ENCODE measurements at places on chromosomes 4 and X. TPM values are rescaled to one million over a fixed set of nuclear protein-coding genes. Genes with fewer than 3 reads are reported as not detected.

GRCh38 chr4:64784125-64784524, 374.9 kb upstream of the TECRL start:
- DNase-seq: no peak

- DNase-seq: peak; percentile 12
Measured at GRCh38 chr4:16079046-16079445, 4.8 kb downstream of the PROM1 start.

GRCh38 chr4:113881256-113881655, 98.2 kb downstream of the ARSJ start:
- DNase-seq: no peak

- no peak for DNase-seq
Measured at GRCh38 chr4:174292473-174292872, 8.8 kb downstream of the CEP44 start.

DNA sequence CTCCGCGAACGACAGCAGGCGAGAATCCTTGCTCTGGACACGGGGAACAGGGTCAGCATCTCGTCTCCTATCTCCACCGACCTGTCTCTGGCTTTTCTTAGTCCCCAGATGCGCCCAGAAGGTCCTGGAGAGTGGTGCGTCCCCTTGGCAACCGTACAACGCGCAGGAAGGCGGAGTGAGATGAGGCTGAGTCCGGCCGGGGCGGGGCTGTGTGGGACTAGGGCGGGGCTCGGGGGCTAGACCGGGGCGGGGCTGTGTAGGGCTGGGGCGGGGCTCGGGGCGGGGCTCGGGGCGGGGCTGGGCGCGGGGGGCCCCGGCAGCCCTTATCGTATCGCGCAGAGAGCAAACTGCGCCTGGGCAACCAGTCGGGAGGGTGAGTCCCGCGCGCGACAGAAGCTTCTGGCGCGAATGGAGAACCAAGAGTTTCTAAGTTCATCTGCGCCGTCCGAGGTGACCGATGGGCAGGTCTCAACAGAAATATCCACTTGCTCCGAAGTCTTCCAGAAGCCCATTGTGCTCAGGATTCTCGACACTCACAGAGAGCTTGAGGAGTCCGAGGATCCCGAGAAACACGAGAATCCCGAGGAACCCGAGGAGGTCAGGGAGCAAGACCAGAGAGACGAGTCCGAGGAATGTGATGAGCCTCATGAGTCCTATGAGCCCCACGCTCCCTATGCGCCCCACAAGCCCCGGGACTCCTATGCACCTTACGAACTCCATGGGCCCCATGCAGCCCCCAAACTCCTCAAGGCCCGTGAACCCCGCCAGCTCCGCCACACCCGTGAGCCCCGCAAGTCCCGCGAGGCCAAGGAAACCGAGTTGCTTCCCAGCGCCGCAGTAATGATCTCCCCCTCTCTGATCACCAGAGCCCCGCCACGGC, 24.9 kb downstream of the ARL9 start:
- DNase-seq: peak; percentile 55

The PDZD4 gene
- polyA plus RNA-seq: 0.14 TPM

DNA sequence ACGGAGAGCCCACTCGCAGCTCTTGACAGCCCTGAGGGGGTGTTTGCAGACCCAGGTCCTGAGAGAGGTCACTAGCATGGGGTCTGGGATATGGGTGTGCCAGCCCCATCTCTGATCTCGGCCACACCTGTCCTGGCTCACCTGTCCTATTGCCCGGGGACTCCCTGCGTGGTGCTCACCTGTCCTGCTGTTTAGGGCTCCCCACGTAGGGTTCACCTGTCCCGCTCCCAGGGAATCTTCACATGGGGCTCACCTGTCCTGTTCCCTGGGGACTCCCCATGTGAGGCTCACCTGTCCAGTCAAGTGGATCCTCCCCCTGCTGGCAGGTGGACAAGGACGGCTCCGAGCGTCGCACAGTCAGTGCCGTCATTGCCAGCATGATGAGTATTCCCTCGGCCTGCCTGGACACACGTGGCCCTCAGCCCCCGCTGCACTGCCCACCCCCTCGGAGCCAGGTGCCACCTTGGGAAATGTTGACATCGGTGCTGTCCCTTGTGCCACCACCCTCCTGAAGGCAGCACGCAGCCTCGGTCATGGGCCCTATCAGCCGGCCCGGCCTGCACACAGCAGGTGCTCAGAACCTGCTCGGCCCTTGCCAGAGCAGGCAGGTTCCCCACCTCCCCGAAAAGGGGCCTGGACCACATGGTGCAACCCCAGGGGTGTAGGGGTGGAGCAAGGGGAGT, 6.3 kb downstream of the SLC49A3 start:
- DNase-seq: no peak

DNA sequence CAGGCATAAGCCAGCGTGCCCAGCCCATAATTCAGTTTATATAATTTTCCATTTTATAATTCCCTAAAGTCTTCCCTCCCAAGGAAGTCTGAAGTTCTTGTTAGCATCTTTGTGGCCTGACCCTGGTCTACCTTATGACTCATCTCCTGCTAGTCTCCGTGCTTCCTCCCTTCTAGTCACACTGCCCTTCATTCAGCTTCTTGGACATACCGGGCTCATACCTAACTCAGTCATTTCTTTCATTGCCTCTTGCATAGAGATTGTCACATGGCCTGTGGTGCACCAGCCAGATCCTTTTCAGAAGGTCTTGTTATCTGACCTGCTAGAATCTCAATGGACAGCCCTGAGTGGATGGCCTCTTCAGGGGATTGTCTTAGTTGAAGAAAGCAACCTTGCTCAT, 22.8 kb upstream of the MAML3 start:
- peak; percentile 33 for DNase-seq

GRCh38 chr4:108336076-108336475, 167.3 kb upstream of the LEF1 start:
- no peak for DNase-seq

The IL13RA2 gene
- polyA plus RNA-seq: not detected

- DNase-seq: no peak
Measured at GRCh38 chrX:13826770-13827169, 9.9 kb upstream of the GPM6B start.

- DNase-seq: no peak
Measured at GRCh38 chr4:103457566-103457965, 259.4 kb upstream of the CENPE start.

The PRRG1 gene
- 0.04 TPM for polyA plus RNA-seq

DNA sequence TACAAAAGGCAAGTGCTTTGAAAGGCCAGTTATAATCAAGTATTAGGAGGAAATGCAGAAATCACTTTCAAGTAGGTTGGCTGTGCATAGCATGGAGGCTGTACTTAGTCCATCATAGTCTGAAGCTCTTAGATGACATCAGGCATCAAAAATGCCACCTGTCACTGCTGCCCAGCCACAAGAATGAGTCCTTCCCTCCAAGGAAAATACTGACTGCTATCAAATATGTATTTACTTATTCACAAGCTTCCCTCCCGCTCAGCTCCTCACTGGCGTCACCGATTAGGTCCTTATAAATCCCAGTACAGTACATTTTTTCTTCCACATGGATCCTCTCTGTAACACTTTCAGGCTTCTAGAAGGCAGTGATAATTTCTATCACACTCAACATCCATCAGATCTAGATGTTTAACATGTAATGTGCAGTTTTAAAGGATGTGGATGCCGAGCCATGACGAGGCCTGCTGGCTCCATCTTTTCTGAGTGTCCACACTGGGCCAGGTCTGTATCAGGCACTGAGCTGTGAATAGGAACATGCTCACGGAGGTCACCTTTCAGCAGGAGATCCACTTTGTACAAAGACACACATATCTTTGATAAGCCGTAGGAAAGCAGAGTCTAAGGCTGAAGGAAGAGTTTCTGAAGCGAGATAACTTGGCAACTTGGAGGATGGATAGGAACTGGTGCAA, 121.9 kb downstream of the PALLD start:
- no peak for DNase-seq

DNA sequence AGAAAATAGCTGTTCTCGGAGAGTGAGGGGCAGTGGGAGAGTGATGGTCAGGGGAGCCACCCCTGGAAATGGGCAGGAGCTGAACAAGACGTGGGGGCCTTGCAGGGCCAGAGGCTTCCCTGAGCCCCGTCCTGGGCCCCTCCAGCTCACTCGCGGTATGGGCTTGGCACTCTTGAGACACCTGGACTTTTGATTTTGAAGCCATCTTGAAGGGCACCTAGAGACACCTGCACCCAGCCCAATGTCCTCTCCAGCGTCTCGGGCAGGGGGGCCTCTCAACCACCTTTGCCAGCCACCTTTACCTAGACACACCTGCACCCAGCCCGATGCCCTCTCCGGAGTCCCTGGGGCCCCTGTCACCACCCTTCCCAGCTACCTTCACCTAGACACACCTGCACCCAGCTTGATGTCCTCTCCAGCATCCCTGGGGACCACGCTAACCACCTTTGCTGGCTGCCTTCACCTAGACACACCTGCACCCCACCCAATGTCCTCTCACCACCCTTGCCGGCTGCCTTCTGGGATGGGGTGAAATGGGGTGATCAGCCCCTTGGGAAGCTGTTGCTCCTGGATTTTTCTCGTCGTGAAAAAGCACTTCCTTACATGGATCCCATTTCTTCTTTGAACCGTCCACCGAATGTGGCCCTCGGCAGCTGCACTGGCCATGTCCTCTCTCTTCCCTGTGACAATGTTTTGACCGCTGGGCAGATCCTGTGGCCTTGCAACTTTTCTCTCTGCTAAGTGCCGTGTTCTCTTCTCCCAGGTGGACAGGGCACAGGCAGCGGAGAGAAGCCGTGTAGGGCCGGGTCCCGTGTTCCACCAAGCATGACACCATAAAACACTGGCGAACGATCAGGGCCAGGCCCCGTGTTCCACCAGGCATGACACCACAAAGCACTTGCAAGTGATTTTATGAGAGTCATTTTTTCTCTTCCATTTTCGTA, 47.5 kb downstream of the CPZ start:
- no peak for DNase-seq

DNA sequence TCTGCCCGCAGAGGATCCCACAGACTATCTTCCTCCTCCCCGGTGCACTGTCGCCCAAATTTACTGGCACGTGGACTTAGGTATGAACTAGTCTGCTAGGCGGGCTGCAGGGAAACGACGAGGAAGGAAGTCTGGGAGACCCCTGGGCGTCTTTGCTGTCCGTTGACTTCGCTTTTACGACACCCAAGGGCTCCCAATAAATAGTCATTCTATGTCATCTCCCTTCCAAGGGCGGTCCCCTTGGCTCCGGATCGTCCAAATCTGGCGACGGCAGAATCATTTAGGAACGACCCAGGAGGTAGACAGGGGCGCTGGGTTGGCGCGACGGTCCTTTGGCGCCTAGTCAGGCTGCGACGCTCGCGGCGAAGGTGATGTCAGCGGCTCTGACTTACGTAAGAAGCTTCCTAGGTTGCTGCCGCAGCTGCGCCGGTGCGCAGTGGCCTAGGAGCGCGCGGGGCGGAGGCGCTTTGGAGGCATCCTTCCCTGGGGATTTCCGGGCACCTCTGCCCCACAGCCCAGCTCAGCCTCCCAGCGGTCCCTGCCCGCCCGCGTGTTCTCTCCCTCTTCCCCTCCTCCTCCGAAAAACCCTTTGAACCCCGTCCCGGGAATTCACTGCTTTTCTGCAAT, 2.2 kb downstream of the NHS start:
- peak; percentile 5 for DNase-seq

The RNF212 gene
- 0.17 TPM for polyA plus RNA-seq

- peak; percentile 45 for DNase-seq
Measured at GRCh38 chr4:139844057-139844456, 178.4 kb downstream of the MGST2 start.

- DNase-seq: peak; percentile 0
Measured at GRCh38 chr4:18366892-18367291, 345.3 kb upstream of the LCORL start.

DNA sequence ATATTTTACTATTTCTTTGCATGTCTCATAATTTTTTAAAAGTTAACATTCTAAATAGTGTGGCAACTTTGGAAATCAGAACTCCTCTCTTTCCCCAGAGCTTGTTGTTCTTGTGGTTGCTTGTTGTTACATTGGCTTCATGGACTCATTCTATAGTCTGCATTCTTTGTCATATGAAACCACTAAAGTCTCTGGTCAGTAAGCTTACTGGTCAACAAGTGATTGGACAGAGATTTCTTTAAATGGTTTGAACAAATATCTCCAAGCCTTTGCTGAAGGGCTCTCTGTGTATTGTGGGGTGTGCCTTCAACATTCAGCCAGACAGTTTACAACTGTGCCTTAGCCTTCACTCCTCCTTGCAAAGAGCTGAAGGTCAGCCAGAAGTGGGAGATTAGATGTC, 147.2 kb downstream of the OPHN1 start:
- DNase-seq: no peak

The SMIM10L2A gene
- not detected for polyA plus RNA-seq

The CFP gene
- polyA plus RNA-seq: 491 TPM

DNA sequence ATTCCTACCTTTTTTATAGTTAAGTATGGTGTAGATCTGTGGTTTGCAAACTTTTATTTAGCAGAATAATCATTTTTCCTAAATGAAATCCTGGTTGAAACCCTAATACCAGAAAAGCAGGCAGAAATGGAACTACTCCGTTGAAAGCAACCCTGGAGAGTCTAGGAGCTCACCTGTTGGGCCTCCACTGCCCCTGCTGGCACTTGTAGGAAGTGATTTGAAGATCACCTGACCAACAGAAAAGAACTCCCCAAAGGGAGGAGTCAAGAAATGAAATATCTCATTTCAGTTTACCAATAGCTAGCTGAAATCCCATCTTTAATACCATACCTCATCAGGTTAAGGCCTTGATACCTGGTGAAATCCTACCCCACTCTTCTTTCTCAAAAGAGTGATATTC, 277.1 kb downstream of the KLHL13 start:
- DNase-seq: no peak

DNA sequence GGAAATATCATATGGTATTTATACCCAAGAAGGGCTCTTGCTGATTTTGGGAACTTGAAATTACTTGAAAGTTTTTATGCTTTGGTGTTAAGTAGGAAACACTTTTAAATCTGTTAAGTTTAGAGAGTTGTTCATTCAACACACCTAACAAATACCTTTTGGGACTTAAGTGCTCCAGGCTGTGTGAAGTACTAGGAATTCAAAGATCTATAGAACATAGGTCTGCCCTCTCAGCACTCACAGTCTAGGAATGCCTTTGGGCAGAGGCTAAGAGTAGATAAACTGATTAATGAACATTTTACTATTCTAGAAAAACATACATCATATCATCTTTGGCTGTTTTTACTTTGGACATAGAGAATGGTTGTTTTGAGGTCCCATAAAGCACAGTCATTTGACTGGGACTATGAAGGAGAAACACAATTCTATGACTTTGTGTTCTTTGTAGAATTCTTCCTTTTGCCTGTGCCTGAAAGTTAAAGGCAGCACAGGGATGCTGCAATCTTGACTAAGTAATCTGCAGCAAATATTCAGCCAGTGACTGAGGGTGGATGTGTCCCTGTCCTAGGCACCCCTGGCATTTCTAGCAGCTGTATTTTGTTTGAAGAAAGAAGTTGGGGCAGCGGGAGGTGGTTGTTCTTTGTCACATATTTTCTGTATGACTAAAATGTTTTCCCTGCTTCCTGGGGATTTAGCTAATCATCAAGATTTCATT, 8.3 kb downstream of the BMP3 start:
- DNase-seq: no peak

GRCh38 chr4:82352825-82353366, 20.9 kb downstream of the HNRNPD start:
- no peak for DNase-seq

The SLITRK2 gene
- polyA plus RNA-seq: not detected

GRCh38 chr4:60992037-60992436, 208.1 kb upstream of the ADGRL3 start:
- DNase-seq: no peak

- DNase-seq: no peak
Measured at GRCh38 chr4:150329373-150329772, 251.1 kb downstream of the DCLK2 start.

The ESX1 gene
- not detected for polyA plus RNA-seq
